ENCODE measurements at places on chromosomes 1 and 21.

GRCh38 chr1:41382480-41383090 is 21.4 kb downstream of the FOXO6 start:
- no peak for DNase-seq

- no peak for DNase-seq
Observed at GRCh38 chr1:21927533-21928237, 9.4 kb downstream of the HSPG2 start.

DNA sequence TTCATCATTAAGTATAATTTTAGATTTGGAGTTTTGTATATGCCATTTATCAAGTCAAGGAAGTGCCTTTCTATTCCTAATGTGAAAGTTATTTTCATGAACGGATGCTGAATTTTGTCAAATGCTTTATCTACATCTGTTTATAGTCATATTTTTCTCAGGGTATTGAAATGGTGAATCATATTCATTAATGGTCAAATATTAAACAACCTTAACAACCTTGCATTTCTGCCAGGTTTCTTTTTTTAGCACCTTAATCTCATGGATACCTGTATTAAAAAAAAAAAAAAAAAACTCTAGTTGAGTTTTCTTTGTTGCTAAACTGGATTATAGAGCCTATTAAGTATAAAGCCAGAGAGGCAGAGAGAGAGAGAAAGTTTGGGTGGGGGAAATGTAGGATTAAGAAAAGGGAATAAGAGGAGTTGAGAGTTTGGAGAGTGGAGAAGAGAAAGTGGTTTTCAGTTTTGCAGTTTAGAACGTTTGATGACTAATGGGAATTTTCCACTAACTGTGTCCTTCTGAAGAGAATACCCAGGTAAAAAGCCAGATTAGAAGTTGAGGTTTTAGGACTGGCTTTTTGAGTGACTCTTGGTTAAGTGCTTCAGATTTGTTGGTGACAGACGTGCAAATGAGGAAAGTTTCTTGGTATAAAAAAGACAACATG is 305.0 kb downstream of the HLX start:
- no peak for DNase-seq

GRCh38 chr1:224513383-224513782 is 78.8 kb upstream of the WDR26 start:
- no peak for DNase-seq

- DNase-seq, result peak; percentile 93
Observed at GRCh38 chr1:110460253-110461220, 9.6 kb downstream of the PROK1 start.

DNA sequence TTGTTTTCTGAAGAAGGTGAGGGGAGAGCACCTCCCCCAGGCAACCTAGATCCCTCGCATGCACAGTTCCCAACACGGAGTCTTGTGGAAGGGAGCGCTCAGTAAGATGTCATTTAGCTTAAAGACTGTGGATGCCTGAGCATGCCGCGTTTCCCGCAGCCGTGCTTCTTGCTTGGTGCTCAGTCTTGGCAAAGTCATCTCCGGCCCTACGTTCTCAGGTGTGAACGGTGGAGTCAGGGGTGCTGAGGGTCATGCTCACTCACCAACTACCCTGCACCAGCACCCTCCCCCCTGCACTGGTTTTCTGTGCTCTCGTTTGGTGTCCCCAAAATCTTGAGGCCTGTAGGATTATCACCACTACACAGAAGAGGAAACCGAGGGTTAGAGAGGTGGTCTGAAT is 202.1 kb downstream of the RHOU start:
- DNase-seq, result no peak

DNA sequence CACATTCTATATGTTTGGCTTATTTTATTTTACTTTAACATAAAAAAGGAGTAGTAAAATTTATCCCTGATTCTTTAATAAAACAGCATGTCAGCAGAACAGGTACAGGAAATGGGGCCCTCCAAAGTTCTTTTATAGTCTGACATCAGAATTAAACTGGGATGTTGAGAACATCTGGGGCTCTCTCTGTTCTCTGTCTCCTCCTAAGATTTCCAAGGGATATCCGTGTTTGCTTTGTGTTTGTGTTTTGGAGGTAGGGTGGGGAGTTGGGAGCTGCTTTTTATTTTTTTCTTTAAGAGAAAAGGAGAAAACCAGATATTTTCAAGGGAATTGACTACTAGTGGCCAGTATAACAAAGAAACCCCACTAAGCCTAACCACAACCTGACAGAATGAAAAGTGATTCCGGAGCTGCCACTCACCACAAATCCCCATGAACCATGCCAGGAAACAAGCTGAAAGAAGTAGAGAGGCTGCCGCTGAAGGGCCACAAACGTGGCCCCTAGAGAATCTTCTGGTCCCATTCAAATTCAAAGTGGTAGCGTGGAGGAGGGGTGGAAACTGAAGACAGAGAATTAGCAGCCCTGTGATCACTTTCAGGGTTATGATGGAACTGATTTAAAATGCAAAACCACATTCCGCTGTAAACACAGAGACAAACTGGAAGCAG is 369.6 kb upstream of the ADGRL2 start:
- no peak for DNase-seq

DNA sequence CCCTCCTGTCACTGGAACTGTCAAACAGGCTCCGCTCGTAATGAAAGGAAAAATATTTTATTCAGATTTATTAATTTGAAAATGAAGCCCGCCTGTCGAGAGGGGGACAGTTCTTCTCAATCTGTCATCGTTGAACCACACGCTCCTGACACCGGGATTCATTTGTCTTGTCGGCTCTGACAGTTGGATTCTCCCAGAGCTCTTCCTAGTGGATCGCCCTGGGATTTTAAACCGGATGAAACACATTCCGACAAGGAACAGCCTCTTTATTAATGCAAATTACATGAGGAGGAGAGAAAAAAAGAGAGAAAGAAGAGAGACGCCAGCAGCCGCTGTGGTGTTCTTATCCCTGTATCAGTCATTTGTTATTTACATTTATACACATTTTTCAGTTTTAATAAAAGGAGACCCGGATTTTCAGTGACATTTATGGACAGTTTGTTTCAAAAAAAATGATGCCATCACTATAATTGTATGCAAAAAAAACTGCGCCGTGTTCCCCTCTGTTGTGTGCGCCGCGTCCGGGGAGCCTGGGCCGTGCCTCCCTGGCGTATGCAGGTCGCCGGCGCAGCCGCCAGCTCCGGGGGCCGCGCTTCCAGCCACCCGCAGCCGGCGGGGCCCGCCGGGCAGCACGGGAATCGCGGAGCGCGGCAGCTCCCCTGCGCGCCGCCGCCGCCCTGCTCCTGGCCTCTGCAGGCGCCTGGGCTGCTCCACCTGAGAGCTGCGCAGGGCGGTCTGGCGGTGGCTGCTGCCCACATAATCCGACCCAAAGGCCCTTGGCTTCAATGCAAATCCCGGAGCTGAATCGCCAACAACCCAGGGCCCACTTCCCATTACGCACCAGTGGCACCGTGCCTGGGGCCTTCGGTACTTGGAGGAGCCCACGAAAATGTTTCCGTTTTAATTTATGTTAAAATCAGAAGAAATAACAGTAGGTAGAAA is 237.9 kb upstream of the PBX1 start:
- DNase-seq, result no peak

- DNase-seq, result no peak
Observed at GRCh38 chr1:8363186-8363766, 45.4 kb downstream of the SLC45A1 start.

DNA sequence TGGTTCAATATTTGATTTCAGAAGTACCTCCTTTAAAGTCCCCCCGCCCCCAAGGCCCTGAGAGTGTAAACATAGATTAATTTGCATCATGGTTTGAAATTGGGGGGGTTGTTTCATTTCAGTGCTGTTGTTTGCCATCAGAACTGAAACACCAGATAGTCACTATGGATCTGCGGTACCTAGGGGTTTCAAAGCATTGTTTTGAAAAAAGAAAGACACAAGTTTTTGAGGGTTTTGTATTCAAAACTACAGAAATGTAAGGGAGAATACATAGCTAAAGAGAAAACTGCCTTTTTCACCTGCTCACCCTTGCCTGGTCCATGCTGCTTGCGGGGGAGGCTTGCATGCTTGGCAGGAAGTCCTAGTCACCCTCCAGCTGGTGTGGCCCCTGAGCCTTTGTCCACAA is 59.3 kb downstream of the ACP6 start:
- no peak for DNase-seq

DNA sequence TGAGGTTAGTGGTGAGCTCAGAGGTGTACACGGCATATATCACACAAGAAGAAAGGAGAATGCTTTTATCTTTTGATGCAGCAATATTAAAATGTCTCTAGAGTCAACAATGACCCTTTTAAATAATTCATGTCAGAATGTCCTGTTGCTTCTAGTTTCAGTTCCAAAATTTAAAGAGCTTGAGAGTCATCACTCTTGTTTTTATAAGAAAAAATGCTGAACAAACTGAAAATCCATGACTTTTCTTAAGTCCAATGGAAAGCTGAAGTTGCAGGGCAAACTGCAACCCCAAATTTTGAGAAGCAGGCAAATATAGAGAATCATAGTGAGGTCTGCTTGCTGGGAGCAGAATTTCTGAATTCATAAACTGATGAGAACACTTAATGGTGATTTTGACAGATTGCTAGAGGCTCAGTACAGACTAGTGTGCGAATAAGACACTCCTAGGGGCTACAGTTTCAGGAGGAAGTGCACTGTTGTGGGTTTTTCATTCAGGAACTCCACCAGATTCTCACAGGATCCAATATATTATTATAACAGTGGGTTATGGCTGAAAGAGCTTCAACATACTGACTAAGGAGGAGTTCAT is 135.1 kb downstream of the CLIC6 start:
- DNase-seq, result no peak

GRCh38 chr1:184162281-184162680 is 110.8 kb downstream of the TSEN15 start:
- no peak for DNase-seq

GRCh38 chr21:46116776-46117585 is 19.1 kb downstream of the COL6A2 start:
- no peak for DNase-seq

DNA sequence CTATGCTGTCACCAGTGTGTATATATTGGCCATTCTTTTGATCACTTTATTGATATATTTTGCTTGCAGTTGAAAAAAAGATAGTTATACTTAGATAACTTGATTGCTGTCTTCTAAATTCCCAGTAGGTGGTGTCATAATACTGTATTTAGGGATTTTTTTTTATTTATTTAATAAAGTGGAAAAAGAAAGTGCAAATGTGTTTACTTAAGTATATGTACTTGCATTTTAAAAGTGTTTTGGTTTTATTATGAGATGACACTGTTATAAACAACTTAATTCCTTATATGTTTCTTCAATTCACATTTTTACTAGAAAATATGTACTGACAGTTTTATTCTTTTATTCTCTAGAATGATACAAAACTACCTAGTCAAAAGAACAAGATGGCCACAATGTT is 164.8 kb downstream of the USP25 start:
- DNase-seq, result no peak

GRCh38 chr1:40344597-40344996 is 27.5 kb upstream of the COL9A2 start:
- peak; percentile 45 for DNase-seq

DNA sequence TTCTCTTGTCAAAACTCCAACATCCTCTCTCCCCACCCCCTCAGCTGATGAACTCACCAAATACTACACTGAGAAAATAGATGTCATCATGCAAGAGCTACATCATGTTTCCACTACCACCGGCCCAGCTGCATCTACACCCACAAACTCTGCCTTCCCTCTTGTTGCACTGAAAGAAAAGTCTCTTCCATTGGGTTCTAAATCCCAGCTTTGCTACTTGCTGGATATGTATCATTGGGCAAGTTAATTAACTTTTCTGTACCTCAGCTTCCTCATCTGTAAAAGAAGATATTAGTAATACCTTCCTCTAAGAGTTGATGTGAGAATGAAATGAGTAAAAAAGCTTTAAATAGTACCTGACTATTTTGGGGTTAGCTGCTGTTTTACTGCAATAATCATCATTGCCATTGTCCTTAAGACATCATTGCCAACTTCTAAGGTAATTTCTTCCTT is 108.6 kb downstream of the OLFML2B start:
- DNase-seq, result peak; percentile 47

- no peak for DNase-seq
Observed at GRCh38 chr1:40178200-40178599, 17.0 kb downstream of the RLF start.

GRCh38 chr1:66617362-66618184 is 83.6 kb downstream of the SGIP1 start:
- DNase-seq, result no peak

DNA sequence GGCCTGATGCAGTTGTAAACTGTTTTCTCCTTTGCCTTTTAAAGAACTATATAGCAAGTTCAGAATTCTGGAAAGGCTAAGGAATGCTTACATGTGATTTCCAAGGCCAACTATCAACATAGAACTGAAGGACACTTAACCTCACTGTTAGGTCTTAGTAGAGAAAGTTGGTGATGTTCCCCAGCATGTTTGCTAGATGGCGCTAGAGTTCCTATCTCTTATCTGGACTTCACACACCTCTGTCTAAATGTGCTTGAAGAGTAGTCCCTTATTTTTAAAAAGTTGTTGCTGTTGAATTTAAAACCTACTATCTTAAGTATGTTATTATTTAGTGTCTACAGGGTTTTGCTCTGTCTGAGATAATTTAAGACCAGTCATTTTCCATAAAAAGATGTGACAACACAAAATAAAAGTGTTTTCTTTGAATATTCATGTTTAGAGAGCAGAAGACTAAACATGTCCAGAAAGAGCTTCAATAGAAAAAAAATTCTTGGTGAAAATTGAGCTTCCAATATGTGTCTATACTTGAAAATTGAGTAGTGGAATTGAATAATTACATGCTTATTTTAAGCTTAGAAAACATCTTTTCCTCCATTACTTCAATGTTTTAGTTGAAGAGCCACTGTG is 237.3 kb downstream of the S1PR1 start:
- DNase-seq, result no peak

DNA sequence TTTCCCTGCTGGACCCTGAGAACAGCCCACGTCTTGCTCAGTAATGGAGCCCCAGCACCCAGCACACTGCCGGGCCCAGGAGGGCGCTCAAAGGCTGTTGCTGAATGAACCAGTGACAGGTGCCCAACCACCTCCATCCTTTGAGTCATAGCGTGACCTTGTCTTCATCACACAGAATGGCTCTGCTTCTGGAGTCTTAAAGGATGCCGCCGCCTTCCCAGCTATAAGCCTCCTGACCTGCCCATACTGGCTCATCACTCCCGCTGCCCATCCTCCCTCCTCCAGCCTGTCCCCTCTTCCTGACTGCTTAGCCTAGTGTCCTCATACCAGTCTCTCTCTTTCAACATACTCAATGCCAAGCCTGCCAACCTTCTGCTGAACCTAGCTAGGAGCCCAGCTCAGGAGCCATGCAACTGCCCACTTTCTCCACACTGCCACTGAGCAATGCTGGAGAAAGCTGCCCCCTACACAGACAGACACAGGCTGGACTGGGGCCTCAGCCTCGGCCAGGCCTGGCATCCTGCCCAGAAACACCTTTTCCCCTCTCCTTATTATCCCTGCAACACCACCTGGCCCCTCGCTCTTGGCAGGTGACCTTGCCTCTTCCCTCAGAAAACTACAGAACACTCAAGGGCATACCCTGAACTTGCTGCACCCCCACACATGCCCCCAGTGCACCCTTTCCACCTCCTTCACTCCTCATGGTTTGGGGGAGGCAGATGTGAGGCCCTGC is 14.1 kb downstream of the TTC39A start:
- DNase-seq, result no peak
